ENCODE measurements at places on chromosomes 5 and 9. TPM values are rescaled to one million over a fixed set of nuclear protein-coding genes. Genes with fewer than 3 reads are reported as not detected.

BARHL1 gene
- not detected for total RNA-seq

PFN3 gene
- total RNA-seq: not detected

DMGDH gene
- 2.6 TPM for total RNA-seq

PCDHGB3 gene
- total RNA-seq: 6.8 TPM

RC3H2 gene
- total RNA-seq: 73.1 TPM

PPP3R2 gene
- total RNA-seq: not detected

SOHLH1 gene
- not detected for total RNA-seq

IRX2 gene
- total RNA-seq: 28.6 TPM

PLEKHG4B gene
- 0.36 TPM for total RNA-seq

FOXI1 gene
- total RNA-seq: not detected

TXNDC8 gene
- not detected for total RNA-seq

PCDHA3 gene
- 0.32 TPM for total RNA-seq

MSX2 gene
- 20.3 TPM for total RNA-seq

SAPCD2 gene
- 1.8 TPM for total RNA-seq

PTAR1 gene
- total RNA-seq: 84.5 TPM

ECM2 gene
- total RNA-seq: 38.5 TPM

TMEM267 gene
- total RNA-seq: 19.0 TPM

NAIP gene
- 4.0 TPM for total RNA-seq
